Stimulated activated CD4-positive, alpha-beta T cell treated with anti-CD3 and anti-CD28 coated beads, Interleukin-12 subunit alpha, Interleukin-12 subunit beta, amount 100 ng/mL, for 4 hours (primary cell): ENCODE measurements at places on chromosomes 2 and 18.

- no peak for DNase-seq
These were observed 11.8 kb upstream of the LHCGR start for GRCh38 chr2:48767330-48767729.

DNA sequence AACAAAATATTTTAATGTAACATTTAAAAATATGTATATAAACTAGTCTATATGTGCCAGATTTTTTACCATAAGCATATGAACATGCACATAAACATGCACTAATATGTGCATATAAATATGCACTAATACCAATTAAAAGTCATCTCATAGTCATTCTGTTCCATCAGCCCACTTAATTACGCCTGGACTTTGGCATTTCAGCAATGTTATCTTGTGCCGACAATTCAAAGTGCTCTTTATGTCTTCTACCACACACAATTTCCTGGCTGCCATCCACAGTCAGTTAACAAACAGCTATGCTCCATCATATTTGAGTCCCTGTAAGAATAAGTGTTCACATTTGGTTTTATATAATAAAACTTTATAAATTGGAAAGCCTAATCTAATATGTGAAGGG lies 92.6 kb upstream of the TSPYL6 start:
- DNase-seq: no peak

DNA sequence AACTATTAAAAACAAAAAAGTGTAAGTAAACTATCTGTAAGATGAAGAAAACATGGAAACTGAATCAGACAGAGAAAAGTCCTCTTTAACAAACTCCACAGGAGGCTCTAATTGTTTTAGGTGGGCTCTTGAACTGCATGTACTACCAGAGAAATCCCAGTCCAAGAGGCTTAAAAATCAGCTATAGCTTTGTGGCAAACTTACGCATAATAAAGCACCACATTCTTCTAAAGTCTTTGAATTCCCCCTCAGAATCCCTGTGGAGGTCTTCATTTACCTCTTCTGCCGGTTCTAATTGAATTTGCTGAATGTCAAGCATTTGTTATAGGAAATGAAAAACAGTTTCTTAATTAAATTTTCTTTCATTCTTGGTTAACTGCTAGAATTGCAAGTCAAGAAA lies 40.8 kb downstream of the CHN1 start:
- DNase-seq: no peak

- DNase-seq: no peak
These were observed 23.1 kb downstream of the MXD1 start for GRCh38 chr2:69937968-69938367.

GRCh38 chr2:150046810-150047209 lies 440.7 kb downstream of the RND3 start:
- DNase-seq: no peak

GRCh38 chr2:41847744-41848441 lies 199.9 kb upstream of the PKDCC start:
- no peak for DNase-seq

- DNase-seq: no peak
These were observed 207.5 kb upstream of the EPHA4 start for GRCh38 chr2:221779614-221780067.

GRCh38 chr18:47118981-47119380 lies 31.3 kb downstream of the HDHD2 start:
- no peak for DNase-seq

GRCh38 chr18:22285361-22286140 lies 116.2 kb downstream of the GATA6 start:
- no peak for DNase-seq

GRCh38 chr2:66571918-66572317 lies 137.0 kb downstream of the MEIS1 start:
- DNase-seq: no peak

- no peak for DNase-seq
These were observed 18.7 kb downstream of the NBEAL1 start for GRCh38 chr2:203033395-203033794.

DNA sequence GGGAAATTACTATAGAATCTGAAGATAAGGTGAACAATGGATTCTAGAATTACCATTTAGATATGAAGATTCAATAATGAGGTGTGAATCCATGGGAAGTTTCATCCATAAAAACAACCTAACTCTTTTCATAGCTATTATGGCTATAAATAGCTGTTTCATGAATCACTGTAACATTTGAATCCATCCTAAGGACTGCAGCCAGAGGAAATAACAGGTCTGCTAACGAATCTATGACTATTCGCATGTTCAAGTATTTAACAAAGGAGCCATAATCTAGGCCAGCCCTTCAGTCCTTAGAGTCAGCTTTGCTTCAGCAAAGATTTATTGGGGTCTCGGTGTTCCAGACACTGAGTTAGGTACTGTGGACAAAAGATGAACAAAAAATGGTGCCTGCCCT lies 87.1 kb downstream of the MYOM1 start:
- DNase-seq: no peak

- no peak for DNase-seq
These were observed 800 bp upstream of the RALB start for GRCh38 chr2:120251880-120252224.

GRCh38 chr2:45008296-45009129 lies 739 bp downstream of the SIX2 start:
- no peak for DNase-seq

- no peak for DNase-seq
These were observed 67.0 kb downstream of the MYO1B start for GRCh38 chr2:191312163-191312562.

DNA sequence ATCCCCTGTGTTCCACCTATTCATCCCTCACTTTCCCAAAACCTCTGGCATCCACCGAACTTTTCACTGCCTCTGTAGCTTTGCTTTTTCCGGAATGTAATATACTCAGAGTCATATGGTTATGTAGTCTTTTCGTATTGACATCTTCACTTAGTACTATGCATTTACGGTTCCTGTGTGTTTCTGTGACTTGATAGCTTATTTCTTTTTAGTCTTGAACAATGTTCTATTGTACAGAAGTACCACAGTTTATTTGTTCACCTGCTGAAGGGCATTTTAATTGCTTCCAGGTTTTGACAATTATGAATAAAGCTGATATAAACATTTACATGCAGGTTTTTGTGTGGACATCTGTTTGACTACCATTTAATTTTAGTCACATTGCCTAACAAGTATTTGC lies 154.7 kb upstream of the DOK6 start:
- DNase-seq: no peak

DNA sequence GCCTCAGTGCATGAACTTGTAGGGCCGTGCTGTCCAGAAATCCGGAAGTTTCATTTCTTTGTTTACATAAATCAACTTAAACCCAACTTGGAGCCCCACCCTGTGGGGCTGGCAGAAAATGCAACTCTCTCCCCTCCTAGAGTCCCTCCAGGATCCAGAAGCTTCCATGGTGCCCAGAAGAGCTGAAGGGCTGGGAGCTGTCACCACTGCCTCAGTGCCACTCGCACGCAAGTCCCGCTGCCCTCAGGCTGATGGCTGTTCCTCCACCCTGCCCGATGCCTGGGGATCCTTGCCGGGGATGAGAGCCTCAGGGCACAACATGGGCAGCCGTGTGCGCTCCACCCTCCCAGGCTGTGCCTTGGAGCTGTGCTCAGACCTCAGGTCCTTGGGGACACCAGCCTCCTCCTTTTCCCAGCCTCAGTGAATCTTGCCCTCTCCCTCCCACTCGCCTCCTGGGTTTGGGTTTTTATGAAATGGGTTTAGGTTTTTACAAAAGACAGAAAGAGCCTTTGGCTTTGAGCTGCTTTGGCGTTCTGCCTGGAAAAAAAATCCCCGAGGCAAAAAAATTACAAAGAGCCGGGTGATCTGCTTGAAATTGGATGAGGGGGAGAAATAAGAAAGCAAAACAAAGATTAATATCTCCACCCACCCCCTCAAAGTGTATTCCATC lies 155.2 kb downstream of the TWIST2 start:
- no peak for DNase-seq

GRCh38 chr2:27583390-27583915 lies 611 bp downstream of the ZNF512 start:
- DNase-seq: no peak

GRCh38 chr2:182280118-182280517 lies 146.7 kb downstream of the PDE1A start:
- DNase-seq: no peak

DNA sequence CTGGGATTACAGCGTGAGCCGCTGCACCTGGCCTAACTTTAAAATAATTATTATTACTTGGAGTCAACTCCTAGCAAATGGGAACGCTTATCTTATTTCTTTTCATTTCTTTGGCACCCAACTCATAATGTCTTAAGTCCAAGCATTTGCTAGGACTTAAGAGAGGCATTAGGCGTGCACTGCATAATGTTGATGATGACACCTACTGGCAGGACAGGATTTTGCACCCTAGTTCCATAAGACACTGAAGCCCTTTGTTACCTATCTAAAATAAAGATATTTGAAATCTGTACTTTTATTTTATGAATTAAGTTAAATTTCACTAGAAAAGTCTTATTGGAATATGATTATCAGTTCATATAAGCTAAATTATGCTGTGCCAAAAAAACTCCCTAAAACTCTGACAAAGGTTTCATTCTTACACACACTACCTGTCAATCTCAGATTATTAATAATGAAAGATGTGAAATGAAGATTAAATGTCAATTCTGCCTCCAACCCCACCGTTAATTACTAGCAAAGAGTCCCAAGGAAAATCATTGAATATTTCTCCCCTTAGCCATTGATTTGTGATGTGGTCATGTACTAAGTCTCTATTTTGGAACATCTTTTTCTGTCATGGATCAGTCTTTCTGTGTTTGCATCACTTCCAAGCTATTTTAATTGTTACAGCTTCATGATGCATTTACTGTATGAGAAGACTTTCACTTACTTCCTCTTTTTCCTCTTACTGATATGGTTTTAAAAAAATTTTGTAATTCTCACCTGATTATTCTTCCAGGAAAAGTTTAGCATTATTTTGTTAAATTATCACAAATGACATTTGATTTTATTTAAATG lies 12.7 kb upstream of the CDH2 start:
- DNase-seq: no peak

DNA sequence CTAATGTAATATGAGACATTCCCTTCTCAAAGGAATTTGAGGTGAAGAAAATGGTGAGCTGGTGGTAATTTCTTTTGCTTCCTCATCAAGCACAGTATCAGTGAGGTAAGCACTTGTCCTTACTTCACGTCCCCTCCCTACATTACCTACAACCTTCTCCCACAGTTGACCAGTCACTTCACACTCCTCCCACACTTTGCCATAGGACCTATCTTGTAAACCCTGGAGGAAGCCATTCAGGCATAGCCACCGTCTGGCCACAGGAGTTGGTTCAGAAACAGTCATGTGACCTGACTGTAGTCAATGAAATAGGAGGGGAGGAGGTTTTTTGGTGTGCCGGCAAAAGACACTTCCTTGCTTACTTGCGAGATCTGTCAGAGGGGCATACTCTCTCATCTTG lies 12.1 kb downstream of the ACOXL start:
- no peak for DNase-seq

DNA sequence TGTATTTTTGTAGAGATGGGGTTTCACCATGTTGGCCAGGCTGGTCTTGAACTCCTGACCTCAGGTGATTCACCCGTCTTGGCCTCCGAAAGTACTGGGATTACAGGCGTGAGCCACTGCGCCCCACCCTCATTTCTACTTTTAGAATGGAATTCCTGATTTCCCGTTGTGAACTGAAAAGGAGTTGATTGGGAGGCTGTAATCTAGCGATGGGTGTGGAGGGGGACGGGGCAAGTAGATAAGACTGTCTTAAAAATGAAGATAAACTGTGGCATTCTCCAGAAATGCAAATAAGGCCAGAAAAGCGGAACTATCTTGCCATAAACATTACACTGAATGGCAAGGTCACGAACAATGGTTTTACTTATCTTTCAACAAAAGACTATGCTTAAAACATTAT lies 135.4 kb downstream of the TRIB2 start:
- DNase-seq: no peak

- DNase-seq: no peak
These were observed 257.4 kb upstream of the RBMS1 start for GRCh38 chr2:160751021-160751420.

DNA sequence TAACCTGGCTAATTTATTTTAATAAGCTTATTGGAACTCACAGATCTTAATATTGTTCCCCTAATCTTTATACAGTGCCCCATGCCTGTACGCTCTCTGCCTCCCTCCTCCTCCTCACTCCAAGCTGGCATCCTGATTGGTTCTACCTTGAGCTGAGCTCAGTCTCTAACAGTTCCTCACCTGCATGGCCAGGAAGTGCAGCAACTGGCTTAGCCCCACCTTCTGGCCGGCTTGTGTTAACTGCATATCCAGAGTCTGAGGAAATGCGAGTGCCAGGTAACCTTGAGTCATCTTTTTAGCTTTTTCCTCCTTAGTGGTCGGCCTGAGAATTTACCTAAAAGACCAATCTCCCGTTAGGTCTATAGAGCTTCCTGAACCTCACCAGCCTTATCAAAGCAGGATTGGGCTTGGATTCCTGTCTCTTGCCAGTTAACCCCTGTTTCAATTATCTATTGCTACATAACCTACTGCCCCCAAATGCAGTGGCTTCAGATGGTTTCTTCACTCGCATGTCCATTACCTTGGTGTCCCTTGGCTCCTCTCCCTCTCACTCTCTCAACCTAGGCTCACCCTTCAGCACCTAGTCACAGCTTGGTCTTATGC lies 89.5 kb upstream of the STK39 start:
- peak; percentile 43 for DNase-seq

- DNase-seq: peak; percentile 19
These were observed 3.7 kb upstream of the SPR start for GRCh38 chr2:72883356-72883962.

DNA sequence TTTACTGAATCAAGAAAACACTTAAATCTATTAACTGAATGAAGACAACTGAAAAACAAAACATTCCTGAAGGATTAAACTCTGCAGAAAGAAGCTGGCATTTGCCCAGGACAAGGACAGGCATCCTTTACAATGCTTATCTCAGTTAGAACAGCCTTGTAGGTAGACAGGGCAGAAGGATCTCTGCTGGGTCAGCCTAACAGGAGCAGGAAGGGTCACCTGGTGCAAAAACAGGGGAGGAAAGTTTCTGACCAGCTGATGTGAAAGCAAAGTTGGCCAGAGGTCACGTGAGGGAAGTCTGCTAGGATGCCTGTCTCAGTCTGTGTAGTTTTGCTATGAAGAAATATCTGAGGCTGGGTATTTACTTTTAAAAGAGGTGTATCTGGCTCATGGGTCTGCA lies 348.6 kb downstream of the ANAPC1 start:
- no peak for DNase-seq

GRCh38 chr2:120766470-120767351 lies 31.0 kb downstream of the GLI2 start:
- DNase-seq: no peak

DNA sequence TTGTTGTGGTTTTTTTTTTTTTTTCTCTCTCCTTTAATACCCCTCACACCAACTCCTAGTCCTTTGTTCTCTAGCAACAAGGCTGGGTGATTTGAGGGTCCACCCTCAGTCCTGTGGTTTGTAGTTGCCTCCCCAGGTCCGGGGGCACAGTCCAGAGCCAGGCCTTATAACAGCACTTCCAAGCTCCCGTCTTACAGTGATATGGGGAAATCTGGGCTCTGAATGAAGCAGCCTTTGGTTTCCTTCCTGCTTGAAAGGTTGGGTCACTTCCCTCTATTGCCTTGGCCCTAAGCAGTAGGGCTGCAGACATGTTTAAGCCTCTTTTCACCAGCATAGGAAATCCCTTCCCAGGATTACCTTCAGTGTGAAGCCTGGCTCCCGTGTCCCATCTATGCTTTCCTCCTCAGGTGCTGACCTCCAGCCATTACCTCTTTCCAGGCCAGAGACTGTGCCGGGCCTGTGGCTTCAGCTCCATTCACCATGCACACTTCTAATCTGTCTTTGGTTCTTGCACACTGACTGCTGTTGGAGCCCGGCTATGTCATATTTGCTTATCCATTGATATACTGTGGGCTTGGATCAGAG lies 21.2 kb upstream of the NTSR2 start:
- DNase-seq: no peak
